ENCODE measurements at places on chromosomes 1 and 21.

- DNase-seq: peak; percentile 65
Observed at GRCh38 chr1:8818325-8818775, 910 bp upstream of the RERE start.

DNA sequence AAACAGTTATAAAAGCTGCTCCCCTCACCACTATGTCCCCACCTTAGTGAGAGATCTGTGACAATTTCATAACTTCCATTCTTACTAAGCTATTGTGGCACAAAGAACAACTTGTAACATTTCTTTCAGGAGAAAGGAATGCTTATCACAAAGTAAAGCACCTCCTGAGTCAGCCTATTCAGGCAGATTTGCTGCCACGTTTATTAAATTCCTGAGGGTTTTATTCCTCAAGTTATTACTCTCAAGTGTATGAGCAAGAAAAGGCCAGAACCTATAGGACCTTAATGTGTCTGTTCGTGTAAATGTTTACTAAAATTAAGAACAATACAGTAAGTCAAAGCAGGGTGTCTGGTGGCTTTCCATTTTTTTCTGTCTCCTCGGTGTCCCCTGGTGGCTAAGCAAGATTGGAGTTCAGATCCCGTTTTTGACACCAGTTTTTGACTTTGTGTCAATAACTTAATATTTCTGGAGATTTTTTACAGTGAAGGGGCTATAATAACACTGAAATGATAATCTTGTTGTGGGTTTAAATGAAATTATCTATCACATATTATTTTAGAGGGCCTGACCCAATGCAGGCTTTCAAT is 1539.6 kb downstream of the BRINP3 start:
- DNase-seq: no peak

- DNase-seq: no peak
Observed at GRCh38 chr1:94644352-94644751, 102.8 kb upstream of the F3 start.

GRCh38 chr1:26690576-26691031 is 5.2 kb upstream of the ARID1A start:
- no peak for DNase-seq

GRCh38 chr1:56933606-56934005 is 32.2 kb downstream of the C8B start:
- no peak for DNase-seq

DNA sequence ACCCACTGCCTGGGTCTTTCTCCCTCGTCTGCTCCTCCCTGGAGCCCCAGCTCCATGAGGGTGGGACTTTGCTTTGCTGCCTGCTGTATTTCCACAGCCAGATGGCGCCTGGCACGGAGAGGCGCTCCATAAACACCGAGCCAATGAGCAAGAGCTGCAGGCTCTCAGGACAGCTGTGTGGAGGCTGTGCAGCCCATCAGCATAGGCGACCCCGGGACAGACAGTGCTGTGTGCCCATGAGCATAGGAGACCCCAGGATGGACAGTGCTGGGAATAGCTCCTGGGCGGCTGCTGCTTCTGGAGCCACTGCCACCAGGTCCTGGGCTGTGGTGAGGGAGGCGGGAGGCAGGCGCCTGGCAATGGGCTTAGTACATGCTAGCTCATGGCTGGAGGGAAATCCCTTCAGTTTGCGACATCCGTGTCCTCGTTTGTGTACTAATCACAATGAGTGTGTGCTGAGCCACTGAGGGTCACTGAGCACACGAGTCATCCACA is 29.2 kb downstream of the CEP104 start:
- no peak for DNase-seq

DNA sequence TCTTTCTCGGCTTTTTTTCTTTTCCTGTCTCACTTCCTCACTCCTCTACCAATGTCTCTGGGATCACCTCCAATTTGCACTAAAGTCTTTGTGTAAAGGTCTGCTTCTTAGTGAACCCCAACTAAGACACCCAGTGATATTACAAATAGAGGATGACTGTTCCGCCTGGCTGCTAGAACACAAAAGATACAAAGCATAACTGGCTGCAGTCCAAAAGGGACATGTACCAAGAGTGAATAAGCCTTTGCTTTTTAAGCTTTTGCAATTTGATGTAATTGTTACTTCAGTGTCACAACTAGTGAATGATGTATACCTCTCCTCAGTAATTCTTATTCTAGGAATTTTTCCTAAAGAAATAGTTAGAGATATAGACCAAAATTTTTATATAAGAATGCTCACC is 82.8 kb upstream of the BEND5 start:
- peak; percentile 29 for DNase-seq

- no peak for DNase-seq
Observed at GRCh38 chr1:156247460-156248322, at the start of gene PAQR6. PAQR6 (minus strand) TSS chr1:156248056; CDS start chr1:156246731, 1,325 bp downstream.

GRCh38 chr1:162627662-162628296 is 4.5 kb upstream of the DDR2 start:
- DNase-seq: peak; percentile 25

DNA sequence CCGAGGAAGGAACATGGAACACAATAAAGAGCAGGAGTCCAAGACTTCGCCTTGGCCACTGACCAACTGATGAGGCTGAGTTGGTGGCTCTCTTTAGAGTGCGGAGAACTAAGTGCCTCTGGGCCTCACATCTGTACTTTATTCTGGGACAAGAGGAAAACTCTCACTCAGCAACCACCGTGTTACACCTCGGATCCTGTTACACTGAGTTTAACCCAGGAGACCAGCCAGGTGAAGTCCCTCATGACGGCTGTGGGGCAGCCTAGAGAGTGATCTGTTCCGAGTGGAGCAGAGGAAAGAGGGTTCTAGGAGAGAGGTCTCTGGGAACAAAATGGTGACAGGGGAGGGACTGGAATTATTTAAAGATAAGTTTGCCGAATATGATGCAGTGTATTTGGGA is 33.5 kb upstream of the AGL start:
- DNase-seq: no peak

DNA sequence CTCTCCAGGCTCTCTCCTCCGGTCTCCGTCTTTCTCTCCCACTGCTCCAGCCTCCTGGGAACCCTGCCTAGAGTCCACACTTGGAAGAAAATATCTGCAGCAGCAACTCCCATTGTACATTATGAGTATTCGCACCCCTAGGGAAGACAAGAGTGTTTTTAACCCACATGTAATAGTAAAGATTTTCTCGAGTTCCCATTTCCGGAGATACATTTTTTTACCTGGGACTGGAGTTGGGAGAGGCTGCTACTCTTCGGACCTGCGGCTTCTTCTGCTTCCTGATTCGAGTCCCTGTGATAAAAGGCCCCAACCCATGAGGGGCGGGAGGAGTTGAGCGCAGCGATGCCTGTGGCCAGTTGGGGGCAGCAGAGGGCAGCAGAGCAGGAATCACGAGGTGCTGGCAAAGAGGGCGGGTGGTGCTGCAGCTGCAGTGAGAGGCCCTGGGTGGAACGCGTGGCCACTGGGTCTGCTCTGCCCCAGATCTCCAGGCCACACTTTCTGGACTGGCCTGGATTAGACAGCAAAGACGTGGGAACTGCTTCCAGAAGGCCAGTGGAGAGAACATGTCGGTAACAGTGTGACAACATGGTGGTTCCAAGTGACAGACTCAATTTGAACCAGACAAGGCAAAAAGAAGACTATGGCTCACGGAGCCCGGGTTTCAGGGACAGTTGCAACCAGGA is 221.0 kb upstream of the CSF3R start:
- DNase-seq: peak; percentile 78

DNA sequence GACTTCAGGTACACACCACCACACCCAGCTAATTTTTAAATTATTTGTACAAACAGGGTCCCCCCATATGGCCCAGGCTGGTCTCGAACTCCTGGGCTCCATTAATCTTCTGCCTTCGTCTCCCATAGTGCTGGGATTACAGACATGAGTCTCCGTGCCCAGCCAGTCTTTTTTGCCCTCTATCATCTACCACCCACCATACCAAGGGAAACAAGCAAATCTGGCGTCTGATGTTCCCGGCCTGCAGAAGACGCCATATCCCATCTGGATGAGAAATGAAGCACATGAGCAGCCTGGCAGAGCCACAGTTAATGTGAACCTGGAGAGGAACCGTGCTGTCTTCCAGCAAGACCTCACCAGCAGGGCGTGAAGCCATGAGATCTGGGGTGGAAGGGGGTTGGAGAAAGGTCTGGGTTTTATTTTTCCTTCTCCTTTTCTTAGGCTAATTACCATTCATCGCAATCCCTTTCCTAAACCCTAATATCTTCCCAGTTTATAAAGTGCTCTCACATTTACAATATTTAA is 1.8 kb upstream of the PRELP start:
- DNase-seq: no peak

- no peak for DNase-seq
Observed at GRCh38 chr1:205709640-205710039, 29.3 kb upstream of the SLC45A3 start.

DNA sequence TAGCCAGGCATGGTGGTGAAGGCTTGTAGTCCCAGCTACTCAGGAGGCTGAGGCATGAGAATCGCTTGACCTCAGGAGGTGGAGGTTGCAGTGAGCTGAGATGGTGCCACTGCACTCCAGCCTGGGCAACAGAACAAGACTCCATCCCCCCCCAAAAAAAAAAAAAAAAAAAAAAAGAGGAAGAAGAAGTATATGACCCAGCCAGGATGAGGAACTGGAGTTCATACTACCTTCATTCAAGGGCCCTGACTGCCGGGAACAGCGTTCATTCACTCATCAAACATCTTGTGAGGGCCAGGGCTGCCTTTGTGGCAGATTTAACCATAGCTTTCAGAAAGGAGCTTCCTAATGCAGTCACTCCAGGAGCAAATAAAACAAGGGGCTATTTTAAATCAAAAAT is 127.6 kb downstream of the MRPS6 start:
- DNase-seq: peak; percentile 78

- peak; percentile 19 for DNase-seq
Observed at GRCh38 chr1:109441069-109441468, 14.8 kb upstream of the PSMA5 start.

- peak; percentile 58 for DNase-seq
Observed at GRCh38 chr1:159211331-159212136, 6.9 kb downstream of the ACKR1 start.

- peak; percentile 30 for DNase-seq
Observed at GRCh38 chr1:200150721-200151120, 123.2 kb downstream of the NR5A2 start.

DNA sequence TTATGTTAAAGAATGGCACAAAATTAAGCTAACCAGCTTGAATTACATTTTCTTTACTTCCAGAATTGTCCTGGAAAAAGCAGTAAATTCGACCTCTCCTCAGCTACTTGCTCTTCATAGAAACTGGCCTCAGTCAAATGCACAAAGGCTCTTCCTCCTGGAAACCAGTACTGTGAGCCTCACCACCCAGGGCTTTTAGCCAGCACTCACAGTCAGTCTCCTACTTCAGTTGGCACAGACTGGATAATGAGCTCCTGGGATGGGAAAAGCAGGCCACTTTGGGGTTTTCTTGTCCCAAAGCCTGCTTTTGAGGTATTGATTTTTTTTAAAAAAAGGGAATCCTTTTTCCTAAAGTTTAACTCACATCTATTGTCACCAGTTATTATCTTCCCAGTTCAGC is 40.4 kb downstream of the SCYL3 start:
- DNase-seq: no peak

DNA sequence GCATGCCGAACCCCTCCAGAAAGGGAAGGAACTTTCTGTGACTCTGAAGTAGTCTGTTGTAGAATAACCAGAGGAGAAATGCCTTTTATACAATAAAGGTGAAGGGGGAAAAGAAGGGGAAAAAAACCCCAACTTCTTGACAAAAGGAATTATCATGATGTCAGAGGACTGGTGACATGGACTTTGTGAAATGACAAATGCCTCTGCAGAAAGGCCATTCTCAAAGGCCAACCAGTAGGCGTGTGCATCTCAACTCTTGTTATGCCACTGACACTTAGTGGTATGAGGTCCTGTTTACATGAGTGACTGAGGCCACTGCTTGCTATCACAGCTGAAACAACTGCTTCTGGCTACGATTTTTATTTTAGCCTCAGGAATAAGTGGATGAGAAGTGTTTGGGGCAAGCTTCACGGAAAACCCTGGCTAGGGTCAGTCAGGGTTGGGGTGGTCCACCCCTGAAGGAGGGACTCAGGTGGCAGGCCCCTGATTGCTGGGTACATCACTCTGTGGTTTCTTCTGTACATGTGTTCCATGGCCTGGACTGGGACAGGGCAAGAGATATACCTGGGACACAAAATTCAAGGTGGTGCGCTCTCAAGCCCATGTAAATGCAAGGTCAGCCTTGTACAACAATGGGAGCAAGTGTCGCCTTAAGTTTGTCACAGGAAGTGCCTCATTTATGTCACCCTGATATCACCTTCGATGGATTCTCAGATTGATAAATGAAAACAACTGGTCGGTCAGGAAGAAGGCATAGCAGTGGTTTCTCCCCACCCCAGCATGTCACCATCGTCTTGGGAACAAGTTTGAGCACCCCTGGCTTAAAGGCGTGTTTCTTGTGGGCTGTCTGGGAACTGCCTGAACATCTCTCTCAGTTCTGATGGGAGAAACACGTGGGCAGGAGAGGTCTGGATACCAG is 12.4 kb downstream of the RUNX1 start:
- peak; percentile 74 for DNase-seq

DNA sequence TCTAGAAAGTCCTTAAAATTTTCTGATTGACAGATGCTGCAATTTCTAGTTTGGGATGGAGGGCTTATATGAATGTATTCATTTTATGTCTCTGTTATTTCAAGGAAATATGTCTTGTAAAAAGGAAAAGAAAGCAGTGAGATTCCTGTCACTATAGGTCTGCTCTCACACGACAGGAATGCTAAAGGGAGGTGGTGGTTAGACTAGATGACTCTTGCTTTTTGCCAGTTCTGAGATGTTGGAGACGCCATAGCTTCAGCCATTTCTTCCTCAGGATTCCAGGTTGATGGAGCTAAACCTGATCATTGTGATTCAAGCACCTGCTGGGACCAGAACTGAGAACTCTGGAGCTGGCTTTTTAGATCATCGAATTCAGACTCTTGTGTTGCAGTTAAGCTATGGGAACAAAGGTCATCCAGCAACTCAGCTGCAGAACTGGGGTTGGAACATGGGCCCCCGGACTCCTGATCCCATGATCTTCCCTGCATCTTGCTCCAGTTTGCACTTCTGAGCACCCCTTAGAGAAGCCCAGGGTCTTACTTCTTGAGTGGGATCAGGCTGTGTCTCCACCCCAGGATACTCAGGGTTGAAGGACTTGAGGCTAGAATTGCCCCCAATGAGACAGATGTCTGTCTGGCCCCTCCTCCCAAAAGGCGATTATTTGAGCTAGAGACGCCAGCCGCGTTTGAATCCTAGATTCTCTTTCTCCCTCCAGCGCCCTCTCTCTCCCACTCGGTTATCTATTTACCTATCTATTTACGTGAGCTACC is 46.7 kb upstream of the FOXO6 start:
- no peak for DNase-seq

- no peak for DNase-seq
Observed at GRCh38 chr1:159562680-159563079, 24.9 kb upstream of the APCS start.

GRCh38 chr21:42807938-42808613 is 71.3 kb downstream of the WDR4 start:
- no peak for DNase-seq

GRCh38 chr1:198499588-198499987 is 40.9 kb downstream of the ATP6V1G3 start:
- no peak for DNase-seq

- DNase-seq: peak; percentile 46
Observed at GRCh38 chr1:19511116-19511515, 25.8 kb upstream of the CAPZB start.
